ENCODE measurements at places on chromosomes 5 and 9.

DNA sequence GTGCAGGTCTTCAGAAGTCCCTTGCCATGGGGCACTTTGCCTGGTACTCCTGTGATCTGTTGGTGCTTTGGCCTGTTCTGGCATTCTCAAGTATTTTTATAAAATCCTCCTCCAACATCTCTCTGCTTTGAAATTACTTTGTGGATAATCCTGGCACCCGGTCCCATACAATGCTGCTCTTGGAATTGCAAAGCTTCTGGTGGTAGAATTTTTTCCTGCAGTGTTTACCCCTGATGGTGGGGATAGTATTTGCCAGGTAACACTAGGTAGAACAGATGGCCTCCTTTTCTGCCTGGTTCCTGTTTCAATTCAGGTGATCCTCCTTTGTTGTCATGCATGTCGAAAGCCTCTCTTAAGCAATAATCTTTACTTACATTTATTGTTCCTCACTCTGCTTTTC is 109.8 kb upstream of the ATP10B start:
- DNase-seq: no peak

DNA sequence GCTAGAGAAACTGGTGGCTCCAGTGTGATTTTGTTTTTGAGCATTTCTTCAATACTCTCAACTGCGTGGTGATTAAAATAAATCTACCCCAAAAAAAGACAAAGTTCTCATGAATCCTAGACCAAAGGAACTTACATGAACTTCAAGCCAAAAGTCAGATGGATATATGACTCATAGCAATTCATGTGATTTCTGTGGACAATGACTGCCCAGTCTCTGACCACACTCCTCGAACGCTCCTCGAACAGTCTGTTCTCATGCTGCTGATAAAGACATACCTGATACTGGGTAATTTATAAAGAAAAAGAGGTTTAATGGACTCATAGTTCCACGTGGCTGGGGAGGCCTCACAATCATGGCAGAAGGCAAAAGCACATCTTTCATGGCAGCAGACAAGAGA is 46.4 kb upstream of the CEP78 start:
- DNase-seq: no peak

- no peak for DNase-seq
Measured at GRCh38 chr9:124349267-124349666, 66.0 kb downstream of the PSMB7 start.

GRCh38 chr5:77285251-77285841 is 74.9 kb downstream of the PDE8B start:
- DNase-seq: no peak

- no peak for DNase-seq
Measured at GRCh38 chr9:88287972-88288371, 100.3 kb upstream of the SPIN1 start.

GRCh38 chr5:119367502-119368237 is 11.9 kb downstream of the TNFAIP8 start:
- no peak for DNase-seq

- no peak for DNase-seq
Measured at GRCh38 chr9:82554381-82554780, 508.6 kb downstream of the RASEF start.

- DNase-seq: no peak
Measured at GRCh38 chr9:115520646-115521045, 402.7 kb upstream of the TNC start.

DNA sequence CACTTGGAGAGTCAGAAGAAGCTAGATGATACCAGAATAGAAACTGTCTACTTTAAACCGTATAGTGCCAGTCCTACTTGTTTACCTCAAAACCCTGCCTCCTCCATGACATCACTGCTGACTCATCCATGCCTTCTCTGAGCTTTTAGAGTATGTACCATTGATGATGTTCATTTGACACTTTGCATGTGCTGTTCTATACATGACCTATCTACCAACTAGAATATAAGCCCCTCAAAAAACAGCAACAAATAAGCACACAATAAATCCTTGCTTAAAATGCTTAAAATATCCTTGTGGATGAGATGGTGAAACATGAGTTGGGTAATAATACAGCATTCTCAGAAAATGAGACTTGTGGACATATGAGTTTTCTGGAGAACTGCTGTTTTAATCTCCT is 2.6 kb downstream of the CTNNAL1 start:
- no peak for DNase-seq
